ENCODE measurements at places on chromosomes 13 and 19.

GRCh38 chr19:58400316-58400915 lies 5.0 kb downstream of the RNF225 start:
- peak; percentile 68 for DNase-seq

DNA sequence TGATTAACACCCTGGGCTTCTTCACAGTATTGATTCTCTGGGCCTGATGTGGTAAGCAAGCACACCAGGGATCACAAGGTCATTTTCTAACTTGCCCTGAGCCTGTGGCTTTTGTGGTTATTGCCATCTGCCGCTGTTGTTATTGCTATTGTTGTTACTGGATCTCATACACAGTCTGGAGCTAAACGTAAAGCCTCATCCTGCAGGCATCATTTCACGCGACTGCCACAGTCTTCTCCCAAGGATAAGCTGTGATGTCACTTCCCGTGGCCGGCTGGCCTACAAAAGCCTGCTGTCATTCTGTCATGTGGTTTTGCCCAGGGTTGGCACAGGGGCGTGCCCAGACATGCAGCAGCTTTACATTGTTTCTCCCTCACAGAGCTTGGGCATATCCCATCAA lies 154.0 kb upstream of the GPR12 start:
- DNase-seq: no peak

GRCh38 chr19:18392926-18393325 lies 4.5 kb downstream of the LRRC25 start:
- no peak for DNase-seq

GRCh38 chr19:19010551-19010950 lies 22.8 kb downstream of the SUGP2 start:
- DNase-seq: no peak

- no peak for DNase-seq
Measured at GRCh38 chr13:106299621-106300020, 235.8 kb downstream of the EFNB2 start.

GRCh38 chr13:68386808-68387207 lies 1156.7 kb upstream of the PCDH9 start:
- no peak for DNase-seq

- DNase-seq: no peak
Measured at GRCh38 chr13:88288326-88288725, 617.2 kb downstream of the SLITRK5 start.

DNA sequence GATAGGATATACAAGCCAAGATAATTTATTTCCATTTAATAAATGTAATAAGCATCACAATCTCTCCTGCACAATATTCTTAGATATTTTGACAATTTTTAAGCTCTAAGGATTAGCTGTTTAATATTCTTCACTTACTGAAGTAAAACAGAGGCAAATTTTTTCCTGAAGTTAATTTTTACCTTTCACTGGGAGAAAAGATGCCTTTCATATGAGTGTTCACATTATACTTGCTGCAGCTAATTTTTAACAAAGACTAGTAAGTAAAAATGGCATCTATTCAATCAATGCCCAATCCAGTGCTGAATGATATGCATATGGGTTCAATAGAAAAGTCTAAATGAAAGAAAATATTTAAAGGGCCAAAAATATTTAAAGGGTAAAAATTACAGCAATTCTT lies 377.2 kb upstream of the GPC6 start:
- DNase-seq: no peak

GRCh38 chr19:42422092-42422900 lies 4.9 kb downstream of the LIPE start:
- DNase-seq: no peak

- DNase-seq: no peak
Measured at GRCh38 chr19:51507640-51508058, 6.0 kb upstream of the SIGLEC12 start.

GRCh38 chr13:23411220-23411619 lies 22.3 kb downstream of the SACS start:
- DNase-seq: no peak

- DNase-seq: no peak
Measured at GRCh38 chr19:289651-290371, 1.4 kb downstream of the PLPP2 start.

- no peak for DNase-seq
Measured at GRCh38 chr19:13164343-13165161, 14.3 kb downstream of the IER2 start.

- no peak for DNase-seq
Measured at GRCh38 chr13:114099918-114100445, 32.4 kb downstream of the RASA3 start.

DNA sequence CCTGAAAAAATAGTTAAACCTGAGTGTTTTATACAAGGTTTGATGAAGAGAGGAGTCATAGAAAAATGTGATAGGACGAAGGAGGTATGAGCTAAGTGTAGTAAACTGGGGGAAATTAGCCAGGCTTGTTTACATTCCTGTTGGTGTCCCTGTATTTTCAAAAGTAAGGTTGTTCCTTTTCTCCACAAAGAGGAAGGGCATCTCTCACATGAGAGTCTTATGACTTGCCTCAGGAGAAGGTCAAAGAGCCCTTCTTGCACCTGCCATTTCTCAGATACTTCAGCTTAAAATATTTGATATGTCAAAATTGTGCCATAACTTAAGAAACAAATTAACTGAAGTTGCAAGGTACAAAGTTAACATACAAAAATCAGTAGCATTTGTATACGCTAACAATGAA lies 3.6 kb upstream of the N4BP2L2 start:
- DNase-seq: no peak

DNA sequence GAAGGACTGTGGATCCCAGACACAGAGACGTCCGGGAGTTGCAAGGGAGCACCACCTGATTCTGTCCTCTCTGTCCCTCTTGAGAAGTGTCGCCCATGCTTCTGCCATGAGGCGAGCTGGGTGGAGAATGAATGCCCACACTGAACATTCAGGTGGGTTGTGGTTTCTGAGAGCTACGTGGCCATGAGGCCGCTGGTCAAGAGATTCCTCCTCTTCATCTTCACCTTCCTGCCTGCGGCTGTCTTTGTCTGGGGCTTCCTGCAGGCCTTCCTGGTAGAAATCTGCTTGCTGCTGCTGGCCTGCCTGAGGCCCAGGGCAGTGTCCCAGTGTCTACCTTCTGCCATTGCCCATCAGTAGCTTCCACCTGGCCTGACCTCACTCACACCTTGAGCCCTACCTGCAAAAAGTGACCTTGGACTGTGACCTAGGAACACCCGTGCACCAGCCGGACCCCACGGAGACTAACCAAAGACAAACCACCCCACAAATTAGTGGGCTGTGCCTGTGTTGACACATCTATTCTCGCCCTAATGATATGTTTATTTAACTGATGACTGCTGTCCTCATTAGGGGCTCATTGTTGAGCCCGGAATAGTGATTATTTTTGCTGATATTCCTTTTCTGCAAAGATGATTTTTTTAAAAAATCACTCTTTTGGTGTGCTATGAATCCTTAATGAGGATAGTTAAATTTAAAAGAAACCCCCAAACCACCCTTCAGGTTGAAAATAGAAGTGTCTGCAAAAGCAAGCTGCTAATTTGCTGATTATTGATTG lies 38.7 kb upstream of the ZNF536 start:
- no peak for DNase-seq

All from cerebellar nuclear complex (tissue), 1 donor.